GM12878 (cell line): ENCODE measurements at places on chromosomes 1 and 21.
A peak's percentile ranks its signal among the peaks of the same experiment; 100 is the strongest.

GRCh38 chr1:192812420-192813209 lies 3.8 kb downstream of the RGS2 start:
- no peak for DNase-seq

GRCh38 chr1:205205055-205205454 lies 6.4 kb downstream of the DSTYK start:
- DNase-seq, result no peak

GRCh38 chr1:211331011-211331709 lies 4.5 kb downstream of the TRAF5 start:
- DNase-seq, result no peak

GRCh38 chr1:197928849-197929336 lies 11.7 kb downstream of the LHX9 start:
- no peak for DNase-seq

GRCh38 chr1:178510155-178510554 lies 2.8 kb upstream of the TEX35 start:
- DNase-seq, result no peak

DNA sequence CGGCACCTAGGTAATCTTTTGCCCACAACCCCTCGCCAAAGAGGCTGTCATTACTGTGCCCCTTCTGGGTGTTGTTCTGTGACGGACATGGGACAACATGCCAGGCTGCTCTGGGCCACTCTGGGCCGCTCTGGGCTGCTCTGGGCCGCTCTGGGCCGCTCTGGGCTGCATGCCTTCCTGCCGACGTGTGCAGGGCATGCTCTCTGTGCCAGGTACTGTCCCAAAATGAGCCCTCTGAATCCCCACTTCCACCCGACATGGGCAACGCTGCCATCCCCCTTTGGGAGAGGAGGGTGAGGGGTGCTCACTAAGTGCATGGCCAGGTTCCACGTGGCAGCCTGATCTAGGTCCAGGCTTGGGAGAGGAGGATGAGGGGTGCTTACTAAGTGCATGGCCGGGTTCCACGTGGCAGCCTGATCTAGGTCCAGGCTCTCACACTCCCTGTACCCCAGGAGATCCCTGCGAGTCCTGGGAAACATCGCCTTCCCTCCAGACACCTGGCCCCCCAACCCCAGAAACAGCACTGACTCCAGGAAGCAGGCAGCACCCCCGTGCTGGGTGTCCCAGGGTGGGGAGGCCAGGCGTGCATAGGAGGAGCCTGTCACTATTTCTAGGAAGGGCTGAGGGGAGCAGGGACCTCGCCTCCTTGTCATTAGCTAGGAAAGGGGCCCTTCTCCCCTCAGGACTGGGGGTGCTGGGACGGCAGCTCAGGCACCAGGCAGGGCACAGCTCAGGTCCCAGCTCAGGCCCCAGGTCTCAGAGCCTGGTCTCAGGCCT lies 16.5 kb downstream of the TTC34 start:
- DNase-seq, result no peak

GRCh38 chr1:17829579-17829978 lies 74.4 kb downstream of the ACTL8 start:
- no peak for DNase-seq

DNA sequence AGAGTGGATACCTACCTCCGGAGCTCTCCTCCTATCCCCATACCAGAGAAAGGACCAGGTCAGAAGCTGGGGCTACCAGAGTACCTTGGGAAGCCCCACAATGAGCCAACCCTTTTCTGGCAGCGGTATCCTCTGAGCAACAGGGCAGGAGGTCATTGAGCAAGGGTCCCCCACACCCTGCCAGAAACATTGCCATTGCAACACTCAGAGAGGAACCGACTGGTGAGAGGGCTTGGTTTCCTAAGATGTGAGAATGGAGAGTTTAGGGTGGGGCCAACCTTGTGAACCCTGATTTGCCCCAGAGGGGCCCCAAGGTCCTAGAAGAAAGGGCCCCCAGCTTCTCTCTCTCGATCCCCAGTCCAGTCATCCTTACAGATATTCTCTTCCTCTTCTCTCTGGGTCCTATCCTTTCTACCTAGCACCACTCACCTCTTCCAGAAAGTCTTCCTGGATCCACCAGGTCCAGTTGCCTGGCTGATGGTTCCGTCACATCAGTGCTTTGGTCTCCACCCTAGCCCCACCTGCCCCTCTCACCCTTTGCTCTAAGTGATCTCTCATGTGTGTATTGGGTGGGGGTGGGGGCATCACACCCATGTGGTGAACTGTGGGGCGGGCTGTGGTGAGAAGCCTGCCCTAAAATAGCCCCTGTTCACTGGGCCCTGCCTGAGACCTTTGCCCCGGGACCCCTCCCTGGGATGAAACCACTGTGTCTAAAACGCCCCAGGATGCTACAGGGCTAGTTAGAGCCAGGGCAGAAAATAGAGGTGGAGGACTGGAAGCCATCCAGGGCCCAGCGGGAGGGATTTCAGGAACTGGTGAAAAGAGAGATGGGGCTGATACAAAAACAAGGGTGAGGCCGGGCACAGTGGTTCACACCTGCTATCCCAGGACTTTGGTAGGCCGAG lies 8.7 kb downstream of the FGR start:
- peak; percentile 71 for DNase-seq
